ENCODE measurements at places on chromosomes 2 and 18.

GRCh38 chr2:150485871-150486538 lies 1.5 kb downstream of the RND3 start:
- peak; percentile 63 for DNase-seq

- peak; percentile 33 for DNase-seq
Observed at GRCh38 chr2:68715353-68716041, 19.1 kb upstream of the ARHGAP25 start.

DNA sequence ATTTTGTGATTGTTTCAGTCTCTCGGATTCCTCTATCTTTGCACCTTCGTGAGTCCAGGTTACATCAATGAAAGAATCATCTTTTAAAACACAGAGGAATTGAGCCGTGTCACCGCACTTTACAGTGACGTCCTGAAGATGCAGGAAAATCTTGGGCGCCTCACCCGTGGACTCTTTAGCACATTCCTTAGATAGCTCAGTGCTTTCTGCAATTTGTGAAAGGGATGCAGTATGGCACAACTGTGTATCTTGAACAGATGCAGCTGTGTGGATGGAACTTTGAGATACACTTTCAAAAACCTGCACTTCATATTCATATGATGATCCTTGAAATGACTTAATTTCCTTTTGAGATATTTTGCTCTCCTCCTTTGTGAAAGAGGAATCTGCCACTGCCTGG lies 50.9 kb downstream of the TTN start:
- no peak for DNase-seq

- DNase-seq, result no peak
Observed at GRCh38 chr18:2348003-2348402, 223.3 kb downstream of the METTL4 start.

DNA sequence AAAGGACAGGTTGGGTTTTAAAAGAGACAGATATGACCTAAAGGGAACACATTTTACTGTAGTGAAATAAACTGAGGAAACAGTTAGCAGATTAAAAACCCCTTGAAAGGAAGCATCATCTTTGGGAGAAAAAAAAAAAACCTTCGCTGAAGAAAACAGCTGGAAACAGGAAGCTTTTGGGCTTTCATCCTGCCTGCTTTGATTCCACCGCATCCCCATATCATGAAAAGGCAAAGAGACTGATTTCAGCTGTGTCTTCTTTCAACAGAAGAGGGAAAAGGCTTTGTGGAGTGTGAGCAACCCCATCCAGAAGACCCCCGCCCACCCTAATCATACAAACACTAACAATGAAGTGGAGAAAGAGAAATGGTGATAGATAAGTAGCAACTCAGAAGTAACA lies 86.4 kb downstream of the TCF4 start:
- no peak for DNase-seq

DNA sequence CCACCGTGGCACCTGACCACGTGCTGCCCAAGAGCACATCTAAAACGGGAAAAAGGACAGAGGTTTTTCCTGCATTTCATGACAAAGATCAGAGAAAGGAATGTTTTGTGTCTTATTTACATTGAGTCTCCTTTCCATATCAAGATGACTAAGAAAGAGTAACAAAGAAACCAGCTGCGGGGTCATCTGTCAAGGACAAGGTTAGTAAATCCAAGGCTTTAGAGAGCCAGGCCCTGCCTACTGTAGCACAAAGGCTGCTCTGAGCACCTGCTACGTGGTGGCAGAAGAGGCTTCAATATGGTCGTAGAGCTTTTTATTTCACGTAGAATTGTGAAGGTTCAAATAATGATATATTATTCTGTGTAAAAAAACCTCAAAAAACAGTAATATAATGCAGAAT lies 51.0 kb downstream of the PRELID3A start:
- no peak for DNase-seq

GRCh38 chr2:174595891-174596397 lies 1.7 kb downstream of the WIPF1 start:
- no peak for DNase-seq

- DNase-seq, result no peak
Observed at GRCh38 chr2:24372033-24372432, 11.7 kb upstream of the ITSN2 start.

DNA sequence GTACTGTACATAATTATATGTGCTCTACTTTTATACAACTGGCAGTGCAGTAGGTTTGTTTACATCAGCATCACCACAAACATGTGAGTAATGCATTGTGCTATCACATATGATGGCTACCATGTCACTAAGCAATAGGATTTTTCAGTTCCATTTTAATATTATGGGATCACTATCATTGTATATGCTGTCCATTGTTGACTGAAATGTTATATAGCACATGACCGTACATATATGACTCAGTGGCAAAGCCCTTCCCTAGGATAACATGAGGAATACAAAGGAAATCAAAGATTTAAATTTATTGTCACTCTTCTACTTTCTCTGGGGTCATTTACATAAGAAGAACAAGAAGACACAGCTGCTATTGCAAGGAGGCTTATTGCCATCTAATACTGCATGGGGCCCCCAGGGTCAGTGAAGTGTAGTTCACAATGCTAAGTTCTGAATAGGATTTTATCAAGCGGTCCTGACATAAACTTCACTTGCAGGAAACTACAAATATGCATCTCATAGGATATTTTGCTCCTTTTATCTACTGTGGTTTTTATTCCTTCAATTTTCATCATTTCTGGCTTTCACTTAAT lies 21.8 kb downstream of the PDE1A start:
- DNase-seq, result no peak

DNA sequence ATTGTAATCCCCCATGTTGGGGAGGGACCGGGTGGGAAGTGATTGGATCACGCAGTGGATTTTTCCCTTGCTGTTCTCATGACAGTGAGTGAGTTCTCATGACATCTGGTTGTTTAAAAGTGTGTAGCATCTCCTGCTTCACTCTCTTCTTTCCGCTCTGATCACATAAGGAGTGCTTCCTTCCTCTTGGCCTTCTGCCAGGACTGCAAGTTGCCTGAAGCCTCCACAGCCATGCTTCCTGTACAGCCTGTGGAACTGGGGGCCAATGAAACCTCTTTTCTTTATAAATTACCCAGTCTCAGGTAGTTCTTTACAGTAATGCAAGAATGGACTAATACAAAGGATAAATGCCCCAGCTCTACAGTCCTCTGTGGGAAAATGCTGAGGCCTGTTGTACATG lies 437.5 kb upstream of the NXPH2 start:
- no peak for DNase-seq

DNA sequence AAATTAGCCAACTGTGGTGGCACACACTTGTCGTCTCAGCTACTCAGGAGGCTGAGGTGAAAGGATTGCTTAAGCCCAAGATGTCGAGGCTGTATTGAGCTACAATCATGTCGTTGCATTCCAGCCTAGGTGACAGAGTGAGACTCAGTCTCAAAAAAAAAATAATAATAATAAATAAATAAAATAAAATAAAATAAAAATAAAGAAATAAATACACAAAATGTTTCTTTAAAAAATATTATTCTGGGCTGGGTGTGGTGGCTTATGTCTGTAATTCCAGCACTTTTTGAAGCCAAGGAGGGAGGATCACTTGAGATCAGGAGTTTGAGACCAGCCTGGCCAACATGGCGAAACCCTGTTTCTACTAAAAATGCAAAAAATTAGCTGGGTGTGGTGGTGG lies 272.8 kb downstream of the AGPS start:
- DNase-seq, result no peak

Measured in left kidney (tissue), 8 donors.